ENCODE measurements at places on chromosomes 2 and 18.

DNA sequence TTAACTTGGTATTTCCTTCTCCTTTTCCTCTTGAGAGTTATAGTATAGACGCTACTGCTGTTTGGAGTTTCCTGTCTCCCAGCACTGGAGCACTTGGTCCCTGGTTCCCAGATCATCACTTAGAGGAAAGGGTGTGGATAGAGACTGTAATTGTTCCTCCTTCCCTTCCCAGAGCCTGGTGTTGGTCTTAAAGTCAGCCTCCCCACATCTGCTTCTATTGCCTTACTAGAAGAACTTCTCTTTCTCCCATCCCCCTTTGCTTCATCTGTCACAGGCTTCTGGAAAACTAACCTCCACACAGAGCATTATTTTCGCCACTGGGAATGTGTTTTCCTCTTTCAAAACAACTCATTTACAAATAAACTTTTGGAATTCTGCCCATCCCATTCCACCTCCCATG lies 131.0 kb downstream of the CCDC85A start:
- DNase-seq = no peak

GRCh38 chr2:231260442-231261208 lies 62.2 kb downstream of the ARMC9 start:
- DNase-seq = no peak

DNA sequence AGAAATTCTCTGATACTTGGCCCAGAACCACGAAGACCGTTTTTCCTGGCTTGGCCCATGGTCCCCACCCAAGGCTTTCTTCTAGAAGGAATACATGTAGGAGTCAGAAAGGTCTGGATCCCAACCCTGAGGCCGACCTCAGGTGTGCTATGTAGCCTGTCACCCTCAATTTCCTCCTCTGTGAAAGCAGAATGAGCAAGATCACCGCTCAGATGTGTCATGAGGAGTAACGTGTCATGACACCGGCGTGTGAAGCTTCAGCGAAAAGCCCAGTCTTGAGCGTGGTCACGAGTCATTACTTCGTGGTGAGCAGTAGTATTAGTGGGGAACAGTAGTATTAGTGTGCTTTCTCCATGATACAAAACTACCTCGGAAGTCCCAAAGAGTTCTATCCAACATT lies 103.4 kb downstream of the ALPK2 start:
- no peak for DNase-seq

DNA sequence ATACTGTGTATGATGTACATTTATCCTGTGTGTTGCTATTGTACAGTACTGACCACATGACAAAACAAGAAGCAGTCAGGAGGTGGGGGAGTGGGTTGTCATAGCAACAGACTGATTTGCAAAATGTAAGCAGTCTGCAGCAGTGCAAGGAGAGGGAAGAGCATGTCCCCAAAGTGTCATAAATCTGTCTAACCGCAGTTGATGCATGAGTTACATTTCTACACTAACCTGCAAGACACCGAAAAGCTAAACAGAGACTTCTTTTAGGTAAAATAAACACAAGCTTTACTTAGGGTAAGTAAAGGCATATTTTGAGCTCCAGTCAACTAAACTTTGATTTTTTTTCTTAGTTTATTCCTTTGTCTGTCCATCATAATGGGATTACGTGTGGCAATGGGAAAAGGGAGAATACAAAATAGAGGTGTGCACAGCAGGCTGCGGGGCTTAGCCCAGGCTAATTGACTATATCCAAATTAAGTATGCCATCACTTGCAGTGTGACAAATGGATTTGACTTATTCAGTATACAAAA lies 134.5 kb downstream of the MEIS1 start:
- DNase-seq = no peak

- no peak for DNase-seq
Measured at GRCh38 chr2:96117701-96118588, 1.6 kb upstream of the ADRA2B start.

Data from activated CD4-positive, CD25-positive, alpha-beta regulatory T cell treated with anti-CD3 and anti-CD28 coated beads, Interleukin-2, amount 50 U/mL, for 72 hours (primary cell).